ENCODE measurements at places on chromosomes 7 and 10.

DNA sequence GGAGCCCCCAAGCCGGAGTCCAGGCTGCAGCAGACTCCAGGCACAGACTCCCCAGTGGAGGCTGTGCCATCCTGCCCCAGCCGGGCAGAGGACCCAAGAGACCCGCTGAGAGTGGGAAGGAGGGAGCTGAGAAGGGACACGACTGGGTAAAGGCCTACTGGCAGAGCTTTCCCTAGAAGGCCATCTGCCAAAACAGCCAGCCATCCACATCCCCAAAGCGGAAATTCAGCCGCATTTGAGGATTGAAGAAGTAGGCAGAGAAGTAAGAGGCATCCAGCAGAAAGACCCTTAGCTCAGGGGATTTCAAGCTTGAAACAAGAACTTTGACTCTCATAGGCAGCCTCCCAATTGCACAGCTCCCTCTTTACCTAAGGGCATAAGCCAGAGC, 857 bp downstream of the CPXM2 start:
- DNase-seq, result no peak

- no peak for DNase-seq
These were observed 34.8 kb downstream of the TFPI2 start for GRCh38 chr7:93855797-93856196.

DNA sequence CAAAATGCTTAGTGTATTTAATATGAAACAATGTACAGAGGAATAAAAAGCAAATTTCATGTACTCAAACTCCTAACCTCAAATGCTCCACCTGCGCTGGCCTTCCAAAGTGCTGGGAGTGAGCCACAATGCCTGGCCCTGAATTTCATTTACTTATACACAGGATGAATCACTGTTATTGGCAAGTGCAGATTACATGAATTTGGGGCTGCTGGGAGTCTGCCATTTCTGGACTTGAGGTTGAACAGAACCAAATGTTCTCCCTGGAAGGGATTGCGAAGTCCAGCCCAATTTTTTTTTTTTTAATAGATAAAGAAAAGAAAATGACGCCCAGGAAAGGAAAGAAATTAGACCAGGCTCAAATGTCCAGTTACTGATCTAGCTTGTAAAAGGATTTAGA, 6.8 kb upstream of the CSTF2T start:
- no peak for DNase-seq

- no peak for DNase-seq
These were observed 52.8 kb downstream of the PRTFDC1 start for GRCh38 chr10:24899571-24899970.

GRCh38 chr7:95047291-95047690, 139.9 kb downstream of the PPP1R9A start:
- DNase-seq, result no peak

- no peak for DNase-seq
These were observed 3.1 kb upstream of the STEAP4 start for GRCh38 chr7:88309819-88310218.

DNA sequence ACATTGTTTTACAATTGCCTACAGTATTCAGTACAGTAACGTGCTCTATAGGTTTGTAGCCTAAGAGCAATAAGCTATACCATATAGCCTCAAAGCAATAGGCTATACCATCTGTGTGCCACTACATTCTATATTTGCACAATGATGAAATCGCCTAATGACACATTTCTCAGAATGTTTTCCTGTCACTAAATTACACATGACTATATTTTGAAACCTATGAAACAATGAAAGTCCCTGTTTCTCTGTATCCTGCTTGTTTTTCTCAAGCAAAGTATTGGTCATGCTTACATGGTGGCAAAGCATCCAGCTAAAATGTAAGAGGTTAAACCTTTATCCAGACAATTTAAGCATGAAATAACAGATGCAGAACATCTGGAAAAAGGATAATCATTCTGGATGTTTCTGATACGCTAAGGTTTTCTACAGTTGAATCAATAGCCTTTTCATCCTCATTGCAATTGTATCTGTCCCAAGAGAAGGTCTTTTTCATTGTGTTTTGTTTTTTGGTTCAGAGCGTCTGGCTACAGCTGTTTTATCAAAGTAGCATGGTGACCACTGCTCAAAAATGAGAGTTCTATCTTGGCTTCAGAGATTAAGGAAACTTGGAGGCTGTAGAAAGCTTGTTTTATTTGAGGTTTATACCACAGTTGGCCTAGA, 81.7 kb downstream of the CSTF2T start:
- DNase-seq, result no peak

DNA sequence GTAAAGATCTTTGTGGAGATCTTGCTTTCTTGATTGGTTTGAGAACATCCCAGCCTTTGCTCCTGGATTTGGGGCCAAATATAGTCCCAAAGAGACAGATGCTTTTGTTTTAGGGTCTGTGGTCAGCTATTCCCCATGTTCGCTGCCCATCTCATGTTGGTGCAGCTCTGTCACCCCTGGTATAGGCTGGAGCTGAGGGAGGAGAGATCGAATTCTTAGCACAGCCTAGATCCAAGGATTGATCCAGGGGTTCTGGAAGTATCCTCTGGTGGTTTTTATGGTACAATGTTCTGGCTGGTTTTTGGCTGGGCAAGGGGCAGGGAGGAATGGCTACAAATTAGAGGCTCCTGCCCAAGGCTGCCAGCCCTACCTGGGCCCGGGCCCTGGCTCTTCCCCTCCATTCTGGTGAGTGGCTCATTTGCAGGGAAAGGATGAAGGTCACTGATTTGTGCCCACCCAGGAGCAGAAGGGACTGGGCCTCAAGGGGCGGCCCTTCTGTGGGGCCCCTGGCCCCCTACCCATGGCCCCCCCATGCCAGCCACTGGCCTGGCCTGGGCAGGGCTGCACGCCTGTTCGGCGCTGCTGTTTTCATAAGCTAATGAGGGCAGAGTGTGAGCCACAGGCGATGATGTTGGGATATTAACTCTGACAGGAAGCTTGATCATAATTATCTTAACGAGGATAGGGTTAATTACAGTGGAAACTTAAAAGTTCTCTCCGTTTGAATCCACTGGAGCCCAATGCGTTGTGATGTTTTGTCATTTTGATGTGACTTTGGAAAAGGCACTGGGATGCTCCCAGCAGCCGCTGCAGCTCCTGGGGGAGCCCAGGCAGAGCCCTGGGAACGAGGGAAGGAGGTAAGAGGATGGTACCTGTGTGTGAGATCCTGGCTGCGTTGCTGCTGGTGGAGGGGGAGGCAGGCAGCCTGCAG, 600.6 kb downstream of the LRMDA start:
- DNase-seq, result no peak

DNA sequence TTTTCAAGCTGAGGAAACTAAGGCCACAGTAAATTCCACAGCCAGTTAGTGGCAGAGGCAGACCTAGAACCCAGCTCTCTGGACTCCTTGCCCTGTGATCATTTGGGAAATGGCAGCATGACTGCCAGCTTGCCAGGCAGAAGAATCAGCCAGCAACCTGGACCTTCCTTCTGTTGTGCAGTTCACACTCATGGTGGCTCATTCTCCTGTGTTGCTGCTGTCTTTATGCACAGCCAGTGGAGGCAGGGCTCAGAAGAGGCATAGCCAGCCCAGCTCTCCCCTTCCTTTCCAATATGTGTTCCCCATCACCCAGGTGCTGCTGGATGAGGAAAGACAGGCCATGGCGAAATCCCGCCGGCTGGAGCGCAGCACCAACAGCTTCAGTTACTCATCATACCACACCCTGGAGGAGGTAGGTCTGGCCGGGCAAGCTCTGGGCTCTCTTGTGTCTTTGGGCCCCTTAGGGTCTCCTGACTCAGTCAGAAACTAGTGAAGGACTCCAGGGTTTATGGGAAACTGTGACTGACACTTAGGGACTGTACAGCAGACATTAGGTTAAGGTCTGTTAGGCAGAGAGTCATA, 14.8 kb downstream of the CPA5 start:
- no peak for DNase-seq

DNA sequence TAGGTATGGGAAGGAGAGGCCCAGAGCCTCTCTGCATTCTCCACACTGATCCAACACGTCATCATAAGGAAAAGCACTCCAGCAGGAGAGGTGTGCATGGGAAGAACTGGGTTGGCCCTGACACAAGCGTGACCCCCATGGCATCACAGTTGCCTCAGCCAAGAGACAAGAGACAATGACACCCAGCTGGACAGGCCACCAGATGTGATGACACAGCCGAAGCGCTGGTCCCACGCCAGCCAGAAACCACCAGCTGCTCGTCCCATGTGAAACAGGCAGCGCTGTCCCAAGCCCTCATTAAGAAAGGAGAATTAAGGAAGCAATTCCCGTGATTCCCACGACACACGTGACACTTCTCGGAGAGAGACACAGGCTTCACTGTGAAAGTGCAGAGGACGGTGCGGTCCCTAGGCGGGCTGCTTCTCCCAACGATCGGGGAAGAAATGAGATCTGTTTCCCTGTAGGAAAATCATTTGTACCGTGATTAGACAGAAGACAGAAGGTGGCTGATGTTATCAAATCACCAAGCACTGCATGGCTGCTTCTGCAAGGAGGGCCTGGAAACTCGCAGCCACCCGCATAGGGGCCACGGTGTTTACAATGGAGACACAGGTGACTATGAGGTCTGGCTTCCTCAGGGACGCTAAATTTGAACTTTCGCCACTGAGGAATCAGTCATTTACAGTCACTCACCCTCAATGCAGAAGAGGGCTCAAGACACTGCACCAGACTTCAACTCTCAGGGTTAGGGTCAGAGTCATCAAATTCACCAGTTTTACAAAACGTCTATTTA, 74.5 kb downstream of the DIP2C start:
- DNase-seq, result peak; percentile 40

DNA sequence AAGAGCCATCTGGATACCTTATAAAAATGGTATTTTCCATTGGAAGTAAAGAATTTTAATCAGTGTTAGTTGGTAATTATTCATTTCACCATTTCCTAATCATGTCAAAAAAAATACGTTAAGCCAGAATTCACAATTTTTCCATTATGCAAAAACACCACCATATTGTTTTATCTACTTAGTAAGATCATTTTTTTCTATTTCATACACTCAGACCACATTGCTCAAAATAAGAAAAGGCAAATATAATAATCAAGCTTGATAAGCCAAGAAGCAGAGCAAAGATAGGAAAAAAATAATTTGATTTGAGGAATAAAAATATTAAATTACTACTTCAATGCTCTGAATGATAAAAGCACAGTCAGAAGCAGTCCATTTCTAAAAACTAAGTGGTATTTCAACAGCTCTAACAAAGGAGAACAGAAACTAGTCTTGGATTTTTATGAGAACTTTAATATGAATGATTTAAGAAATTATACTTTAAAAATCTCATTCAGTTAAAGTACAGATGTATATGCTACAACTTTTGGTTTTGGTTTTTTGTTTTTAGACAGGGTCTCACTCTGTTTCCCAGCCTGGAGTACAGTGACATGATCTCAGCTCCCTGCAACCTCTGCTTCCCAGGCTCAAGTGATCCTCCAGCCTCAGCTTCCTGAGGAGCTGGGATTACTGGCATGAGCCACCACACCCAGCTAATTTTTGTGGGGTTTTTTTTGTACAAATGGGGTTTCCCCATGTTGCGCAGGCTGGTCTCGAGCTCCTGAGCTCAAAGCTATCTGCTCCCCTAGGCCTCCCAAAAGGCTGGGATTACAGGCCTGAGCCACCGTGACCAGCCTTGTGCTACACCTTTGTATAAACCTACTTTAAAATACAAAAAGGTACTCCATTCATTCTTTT, 46.6 kb downstream of the LRRN3 start:
- peak; percentile 67 for DNase-seq

GRCh38 chr7:114957444-114957843, 35.5 kb downstream of the MDFIC start:
- no peak for DNase-seq

DNA sequence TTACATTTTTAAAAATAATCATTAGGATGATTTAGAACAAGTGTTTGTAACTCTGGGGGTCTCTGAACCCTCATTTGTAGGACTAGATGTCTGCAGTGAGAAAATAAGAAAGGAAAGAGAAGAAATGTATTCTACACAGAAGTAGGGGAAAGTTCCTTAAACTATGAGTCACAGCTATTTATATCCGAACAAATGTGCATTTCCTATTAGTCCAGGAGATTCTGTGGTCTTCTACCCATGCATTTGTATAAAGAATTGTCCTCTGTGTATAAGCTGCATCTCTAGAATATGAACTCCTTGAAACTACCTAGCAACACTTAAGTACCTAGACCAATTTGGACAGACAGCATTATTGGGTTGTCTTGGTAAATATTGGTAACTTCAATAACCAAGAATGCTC, 15.9 kb upstream of the CD36 start:
- DNase-seq, result no peak

- no peak for DNase-seq
These were observed 2.3 kb upstream of the FUOM start for GRCh38 chr10:133359972-133360610.

GRCh38 chr10:29537799-29538198, 97.0 kb downstream of the SVIL start:
- DNase-seq, result no peak

- DNase-seq, result no peak
These were observed 122.7 kb downstream of the GPR158 start for GRCh38 chr10:25297466-25297865.

GRCh38 chr10:100724531-100725027, 20.8 kb upstream of the PAX2 start:
- peak; percentile 58 for DNase-seq

DNA sequence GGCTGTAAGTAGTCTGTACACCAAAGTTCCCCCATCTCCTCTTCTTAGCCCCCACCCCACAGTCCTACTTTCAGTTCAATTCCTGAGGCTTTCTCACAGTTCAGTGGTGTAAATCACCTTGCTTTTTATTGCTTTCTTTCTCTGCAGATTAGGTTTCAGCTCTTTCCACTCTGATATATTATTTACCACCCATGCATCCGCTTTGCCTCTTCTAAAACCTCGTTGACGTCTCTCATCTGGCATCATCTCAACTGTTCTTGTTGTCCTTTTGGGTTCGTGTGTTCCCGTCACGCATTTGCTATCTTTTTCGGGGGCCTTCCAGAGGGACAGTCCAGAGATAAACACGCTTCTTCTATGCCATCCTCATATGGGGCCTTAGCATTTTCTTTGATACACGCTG, 597.9 kb upstream of the DPP6 start:
- DNase-seq, result no peak

DNA sequence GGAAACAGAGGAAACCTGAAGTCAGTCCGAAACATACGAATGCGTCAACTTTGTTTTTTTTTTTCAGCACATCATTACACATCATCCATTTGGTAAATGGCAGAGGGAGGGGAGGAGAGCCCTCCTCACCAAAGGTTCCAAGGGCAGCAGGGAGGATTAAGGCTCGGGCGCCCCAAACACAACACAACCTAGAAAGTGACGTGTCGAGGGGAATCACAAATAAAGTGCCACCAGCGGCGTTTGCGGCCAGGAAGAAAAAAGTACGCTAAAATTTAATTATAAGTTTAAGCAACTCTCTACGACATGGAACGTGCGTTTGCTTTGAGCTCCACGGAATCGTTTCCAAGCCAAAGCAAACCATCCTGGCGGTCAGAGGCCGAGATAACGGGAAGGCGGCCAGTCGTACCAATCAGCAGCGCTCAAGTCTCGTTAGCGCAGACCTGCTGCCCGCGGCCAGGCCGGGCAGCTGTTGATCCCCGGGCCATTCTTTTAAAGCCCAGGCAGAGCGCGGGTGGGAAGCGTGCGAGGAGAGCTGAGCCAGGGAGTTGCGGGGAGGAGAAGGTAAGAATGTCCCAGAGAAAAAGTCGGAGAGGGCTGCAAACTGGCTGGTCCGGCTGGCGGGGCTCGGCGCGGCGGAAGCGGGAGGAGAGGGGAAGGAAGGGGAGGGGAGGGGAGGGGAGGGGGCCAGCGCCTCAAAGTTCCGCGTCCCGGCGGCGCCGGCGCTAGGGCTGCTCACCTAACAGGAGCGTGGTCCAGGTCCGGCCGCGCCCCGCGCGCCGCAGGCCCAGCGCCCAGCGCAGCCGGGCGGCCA, 719 bp downstream of the DPY19L1 start:
- peak; percentile 92 for DNase-seq

Measured in spleen (tissue), 13 donors.